Mucosa of gallbladder (tissue), 1 donor: ENCODE measurements at places on chromosomes 4 and X.

DNA sequence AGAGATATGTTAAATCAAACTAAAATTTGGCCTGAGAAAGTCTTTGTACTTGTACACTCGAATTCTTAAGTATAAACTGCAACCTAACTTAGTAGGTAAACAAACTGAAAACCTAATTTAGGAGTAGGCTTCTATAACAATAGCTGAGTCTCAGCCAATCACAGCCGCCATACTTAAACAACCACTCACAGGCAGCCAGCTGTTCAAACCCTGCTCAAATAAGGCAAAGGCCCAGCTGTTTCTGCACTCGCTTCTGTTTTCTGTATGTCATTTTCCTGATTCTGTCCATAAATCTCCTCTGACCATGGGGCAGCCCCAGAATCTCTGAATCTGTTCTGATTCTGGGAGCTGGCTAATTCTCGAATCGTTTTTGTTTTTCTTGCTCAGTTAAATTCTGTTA is 7.8 kb upstream of the PLS3 start:
- no peak for DNase-seq

DNA sequence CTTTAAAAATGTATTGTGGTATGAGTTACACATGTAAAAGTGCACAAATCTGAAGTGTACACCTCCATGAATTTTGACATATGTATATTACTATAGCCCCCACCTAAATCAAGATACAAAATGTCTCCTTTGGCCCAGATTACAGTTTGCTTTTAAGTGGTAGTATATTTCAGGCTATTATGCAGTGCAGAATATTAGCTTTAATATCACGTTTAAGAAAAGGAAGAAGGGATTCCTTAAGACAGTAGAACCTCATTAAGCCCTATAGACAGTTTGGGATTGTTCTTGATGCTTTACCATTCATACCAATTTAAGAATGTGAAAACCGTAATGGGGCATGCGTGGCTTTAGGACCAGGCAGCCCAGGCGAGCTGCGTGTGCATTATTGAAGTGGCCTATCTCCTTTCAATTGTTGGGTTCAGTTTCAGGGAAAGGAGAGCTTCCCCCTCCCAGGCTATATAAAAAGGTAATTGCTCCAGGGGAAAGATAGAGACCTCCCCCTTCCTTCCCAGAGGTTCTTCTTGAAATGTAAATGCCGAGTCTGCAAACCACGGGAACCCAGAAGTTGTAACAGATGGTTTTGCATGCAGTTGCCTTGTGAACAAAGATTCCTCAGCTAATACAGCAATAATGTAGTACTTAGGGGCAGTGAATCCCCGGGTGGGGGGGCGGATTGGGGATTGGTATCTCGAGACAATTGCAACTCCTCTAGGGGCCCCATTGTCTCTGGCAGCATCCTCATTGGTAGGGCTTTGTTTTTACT is 106.1 kb downstream of the UCHL1 start:
- DNase-seq: no peak

DNA sequence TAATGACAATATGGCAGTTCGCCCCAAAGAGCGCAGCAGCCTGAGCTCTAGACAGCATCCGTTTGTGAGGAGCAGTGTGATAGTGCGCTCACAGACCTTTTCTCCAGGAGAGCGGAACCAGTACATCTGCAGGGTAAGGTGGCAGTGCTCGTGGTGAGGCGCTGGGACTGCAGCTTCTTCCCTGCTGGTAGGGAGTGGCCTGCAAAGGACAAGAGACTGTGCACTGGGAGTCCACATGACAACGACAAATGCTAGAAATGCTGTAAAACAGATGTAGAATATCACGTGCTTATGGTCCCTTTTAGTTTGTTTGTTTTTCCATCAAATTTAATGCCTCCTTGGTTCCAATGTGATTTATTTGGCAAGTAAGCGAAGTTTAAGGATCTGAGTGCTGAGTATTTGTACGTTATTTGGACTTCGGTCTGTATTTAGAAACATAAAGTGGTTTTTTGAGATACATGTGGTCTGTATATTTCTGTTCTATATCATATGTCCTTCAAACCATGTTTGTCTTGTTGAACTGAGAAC is 35.8 kb downstream of the CLDN22 start:
- no peak for DNase-seq

DNA sequence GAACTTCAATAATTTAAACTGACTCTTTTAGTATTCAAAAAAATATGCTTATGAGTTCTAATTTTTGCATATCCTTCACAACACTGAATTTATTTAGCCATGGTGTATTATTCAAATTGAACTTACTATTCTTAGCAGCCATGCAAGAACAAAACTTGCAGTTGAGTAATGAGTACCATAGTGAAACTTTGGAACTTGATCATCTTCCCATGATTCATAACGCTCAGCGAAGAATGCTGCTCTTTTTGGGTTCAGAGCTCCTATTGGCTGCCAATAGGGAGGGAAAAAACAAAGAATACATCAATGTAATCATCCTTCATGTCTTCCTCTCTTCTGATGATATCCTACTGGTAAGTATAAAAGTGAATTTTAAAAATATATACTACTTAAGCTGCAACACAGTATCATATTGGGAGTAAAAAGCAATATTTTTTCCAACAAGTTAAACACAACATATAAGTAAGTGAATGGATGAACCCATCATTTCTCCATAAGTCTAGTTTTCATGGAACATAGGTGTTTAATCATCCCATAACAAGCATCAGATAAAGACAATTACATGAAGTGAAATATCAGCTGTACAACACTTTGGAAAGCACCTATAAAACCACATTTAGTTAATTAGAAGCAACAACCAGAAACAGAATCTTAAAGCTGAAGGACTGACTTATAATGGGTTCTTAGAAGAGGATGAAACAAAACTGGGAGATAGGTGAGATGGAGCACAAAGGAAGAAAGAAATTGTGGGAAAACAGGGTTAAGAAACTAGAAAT is 145.2 kb upstream of the MAB21L2 start:
- no peak for DNase-seq

DNA sequence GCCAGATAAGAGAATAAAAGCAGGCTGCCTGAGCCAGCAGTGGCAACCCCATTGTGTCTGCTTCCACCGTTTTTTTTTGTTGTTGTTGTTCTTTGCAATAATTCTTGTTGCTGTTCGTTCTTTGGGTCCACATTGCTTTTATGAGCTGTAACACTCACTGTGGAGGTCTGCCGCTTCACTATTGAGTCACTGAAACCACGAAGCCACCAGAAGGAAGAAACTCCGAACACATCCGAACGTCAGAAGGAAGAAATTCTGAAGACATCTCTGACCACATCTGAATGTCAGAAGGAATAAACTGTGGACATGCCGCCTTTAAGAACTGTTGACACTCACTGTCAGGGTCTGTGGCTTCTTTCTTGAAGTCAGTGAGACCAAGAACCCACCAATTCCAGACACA is 110.5 kb downstream of the PCDH18 start:
- DNase-seq: no peak

DNA sequence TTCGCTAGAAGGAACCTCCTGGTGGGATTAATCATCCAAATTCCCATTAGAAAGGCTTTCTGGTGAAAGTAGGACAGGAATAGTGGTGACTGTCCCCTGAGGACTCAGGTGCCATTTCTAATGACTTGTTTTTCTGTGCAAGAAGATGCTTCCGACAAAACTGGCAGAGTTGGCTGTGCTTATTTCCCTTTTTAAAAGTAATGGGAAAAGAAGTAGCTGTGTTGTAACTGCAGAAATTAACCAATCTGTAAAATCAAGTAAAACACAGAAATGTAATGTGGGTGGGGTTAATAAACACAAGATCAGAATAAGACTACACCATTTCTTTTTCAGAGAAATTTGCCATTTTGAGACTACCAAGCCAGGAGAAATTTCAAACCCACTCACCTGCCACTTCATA is 55.0 kb upstream of the FAM9B start:
- no peak for DNase-seq

DNA sequence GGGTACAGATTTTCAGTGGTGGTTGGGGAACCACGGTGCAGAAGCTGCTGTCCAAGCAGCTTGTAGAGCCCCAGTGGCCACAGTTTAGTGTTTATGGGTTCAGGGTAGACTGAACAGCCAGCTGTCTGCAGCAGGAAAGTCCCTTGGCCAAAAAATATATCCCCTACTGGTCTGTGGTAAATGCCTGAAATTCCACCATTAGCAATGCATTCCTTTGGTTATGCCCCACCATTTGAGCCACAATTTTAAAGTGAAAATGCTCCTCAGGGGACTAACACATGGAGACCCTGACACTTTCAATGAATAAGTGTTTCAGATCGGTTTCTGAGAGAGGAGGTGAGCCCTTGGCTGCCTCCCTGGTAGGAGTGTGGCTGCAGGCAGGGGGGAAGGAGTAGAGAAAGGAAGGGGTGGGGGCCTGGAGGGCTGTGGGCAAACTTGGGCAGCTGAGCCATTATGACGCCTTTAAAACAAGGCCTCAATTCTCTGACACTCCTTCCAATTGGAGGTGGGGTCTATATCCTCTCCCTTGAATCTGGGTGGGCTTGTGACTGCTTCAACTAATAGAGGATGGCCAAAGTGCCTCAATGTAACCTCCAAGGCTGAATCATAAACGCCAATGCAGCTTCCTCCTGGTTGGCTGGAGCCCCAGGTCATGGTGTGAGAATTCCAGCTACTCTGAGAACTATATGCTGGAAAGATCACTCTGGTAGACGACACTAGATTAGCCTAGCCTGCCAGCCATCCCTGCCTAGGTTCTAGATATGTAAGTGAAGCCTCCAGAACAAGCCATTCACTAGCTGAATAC is 75.8 kb upstream of the ATP6AP2 start:
- DNase-seq: no peak

GRCh38 chr4:45661893-45662292 is 462.0 kb downstream of the GABRG1 start:
- DNase-seq: no peak

GRCh38 chrX:25068340-25068739 is 52.6 kb upstream of the ARX start:
- DNase-seq: no peak

- DNase-seq: no peak
These were observed 48.6 kb upstream of the PPP2R2C start for GRCh38 chr4:6520978-6521377.

GRCh38 chr4:25827897-25828296 is 34.9 kb downstream of the SEL1L3 start:
- no peak for DNase-seq

GRCh38 chr4:48030470-48030869 is 13.9 kb downstream of the NIPAL1 start:
- no peak for DNase-seq

- no peak for DNase-seq
These were observed 487.1 kb downstream of the TECRL start for GRCh38 chr4:63922146-63922545.

DNA sequence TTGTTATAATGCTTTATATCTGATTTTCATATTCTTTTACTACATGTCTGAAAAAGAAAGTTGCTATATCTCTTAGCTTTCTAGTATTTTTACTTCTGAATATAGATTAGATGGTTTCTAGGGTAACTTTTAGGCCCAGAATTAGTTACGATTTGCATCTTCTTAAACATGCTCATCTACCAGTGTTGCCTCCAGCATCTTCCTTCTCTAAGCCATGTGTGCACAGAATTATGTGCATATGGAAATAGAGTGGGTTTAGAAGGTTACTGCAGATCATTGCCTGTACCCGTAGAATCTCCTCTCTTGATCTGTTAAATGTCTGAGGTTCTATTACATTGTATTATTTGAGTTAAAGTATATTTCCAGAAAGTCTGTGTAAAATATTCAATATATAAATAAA is 2.5 kb upstream of the TDO2 start:
- DNase-seq: no peak

DNA sequence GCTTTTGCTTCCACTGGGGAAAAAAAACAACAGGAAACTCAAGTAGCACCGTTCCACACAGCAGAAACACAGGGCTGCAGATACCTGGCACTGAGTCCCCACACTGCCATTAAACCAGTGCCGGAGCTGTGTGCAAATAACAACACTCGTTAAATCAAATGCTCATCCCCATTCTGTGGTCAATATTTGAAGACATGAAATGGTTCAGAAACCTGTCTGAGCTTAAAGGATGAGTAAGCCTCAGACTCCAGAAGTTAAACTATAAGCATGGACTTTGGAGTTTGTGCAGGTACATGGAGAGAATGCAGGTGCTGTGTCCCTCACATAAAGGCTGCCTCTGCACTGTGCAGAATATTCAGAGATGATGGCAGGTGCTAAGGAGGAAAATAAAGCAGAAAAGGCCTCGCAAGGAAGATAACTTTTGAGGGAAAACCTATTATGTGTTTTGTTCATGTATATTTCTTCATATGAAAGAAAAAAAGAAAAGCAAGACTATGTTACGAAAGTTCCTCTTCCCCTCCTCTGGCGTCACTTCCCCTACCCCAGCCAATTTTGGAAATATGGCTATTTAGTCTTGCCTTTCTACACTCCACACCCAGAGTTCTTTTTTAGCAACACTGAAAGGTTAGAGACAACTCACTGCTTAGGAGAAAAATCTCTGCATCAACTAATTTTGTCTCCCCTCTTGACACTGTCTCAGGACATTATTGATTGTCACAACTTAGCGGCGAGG is 4.6 kb downstream of the MPP1 start:
- no peak for DNase-seq

DNA sequence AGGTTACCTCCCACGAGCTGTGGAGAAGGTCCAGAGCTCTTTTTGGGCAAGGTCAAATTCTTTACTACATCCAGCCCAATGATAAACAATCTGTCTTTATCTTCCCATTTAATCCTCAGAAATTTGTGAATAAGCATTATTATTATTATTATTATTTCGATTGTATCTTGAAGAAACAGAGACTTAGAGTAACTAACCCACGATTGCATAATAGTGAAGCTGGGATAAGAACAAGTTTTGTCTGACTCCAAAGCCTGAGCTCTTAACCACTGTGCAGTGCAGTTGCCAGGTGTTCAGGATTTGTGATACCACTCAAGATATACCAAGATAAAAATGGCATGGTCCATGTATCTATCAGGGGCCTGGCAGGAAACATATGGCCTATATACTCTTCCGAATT is 166.5 kb upstream of the LDB2 start:
- DNase-seq: no peak

GRCh38 chr4:111943796-111944203 is 201.5 kb upstream of the FAM241A start:
- peak; percentile 28 for DNase-seq

DNA sequence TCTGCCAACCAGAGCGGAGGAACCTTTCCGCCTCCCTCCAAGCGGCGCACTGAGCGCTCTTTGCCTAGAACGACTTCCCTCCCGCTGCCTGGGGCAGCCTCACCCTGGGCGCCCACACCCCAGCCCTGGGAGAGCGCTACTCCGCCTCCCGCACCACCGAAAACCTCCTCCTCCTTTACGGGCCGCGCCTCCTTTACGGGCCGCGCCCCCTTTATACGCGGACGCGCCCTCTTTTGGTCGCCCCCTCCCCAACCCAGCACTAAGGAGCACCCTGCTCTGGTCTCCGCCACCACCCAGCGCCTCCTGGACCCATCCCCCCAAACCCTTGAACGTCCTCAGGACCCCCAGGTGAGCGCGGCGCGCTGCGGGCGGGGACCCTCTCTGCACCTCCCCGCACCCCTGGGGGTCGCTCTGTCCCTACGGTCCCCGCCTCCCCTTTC is 586 bp upstream of the NSG1 start:
- no peak for DNase-seq
